ENCODE measurements at places on chromosomes 5 and 9.
A peak's percentile ranks its signal among the peaks of the same experiment; 100 is the strongest.

DNA sequence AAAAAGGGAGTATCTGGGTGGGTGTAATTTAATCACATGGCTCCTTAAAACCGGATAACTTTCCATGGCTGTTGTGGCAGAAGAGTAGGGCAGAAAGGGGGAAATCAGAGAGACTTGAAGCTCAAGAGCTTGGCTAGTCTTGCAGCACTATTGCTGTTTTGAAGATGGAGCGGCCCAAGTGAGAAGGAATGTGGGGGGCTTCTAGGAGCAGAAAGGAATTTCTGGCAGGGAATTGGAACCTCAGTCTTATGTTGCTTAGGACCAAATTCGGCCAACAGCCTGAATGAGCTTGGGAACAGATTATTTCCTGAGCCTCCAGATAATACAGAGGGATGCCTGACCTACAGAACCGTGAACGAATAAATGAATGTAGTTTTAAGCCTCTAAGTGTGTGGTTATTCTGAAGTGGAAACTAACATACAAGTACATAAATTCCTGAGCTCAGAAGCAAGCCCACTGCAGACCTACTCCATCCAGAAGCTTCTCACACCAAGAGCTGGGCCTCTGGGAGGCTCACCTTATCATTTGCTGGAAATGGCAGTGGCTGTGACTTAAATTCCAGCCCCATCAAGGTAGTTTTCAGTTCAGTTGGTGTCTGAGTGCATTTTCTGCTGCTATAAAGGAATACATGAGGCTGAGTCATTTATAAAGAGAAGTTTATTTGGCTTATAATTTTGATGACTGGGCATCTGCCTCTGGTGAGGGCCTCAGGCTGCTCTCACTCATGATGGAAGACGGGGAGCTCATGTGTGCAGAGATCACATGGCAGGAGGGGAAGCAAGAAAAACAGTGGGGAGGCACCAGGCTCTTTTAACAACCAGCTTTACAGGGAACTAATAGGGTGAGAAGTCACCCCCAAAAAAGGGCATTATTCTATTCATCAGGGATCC lies 15.3 kb upstream of the TMEM174 start:
- no peaks in the 10 kb centered on the region for H3K36me3 ChIP-seq
- H3K4me3 ChIP-seq: no peak overlapping the region
- H3K4me1 ChIP-seq: peaks cover 17% of the 10 kb centered on the region
- H3K27ac ChIP-seq: no peak overlapping the region

DNA sequence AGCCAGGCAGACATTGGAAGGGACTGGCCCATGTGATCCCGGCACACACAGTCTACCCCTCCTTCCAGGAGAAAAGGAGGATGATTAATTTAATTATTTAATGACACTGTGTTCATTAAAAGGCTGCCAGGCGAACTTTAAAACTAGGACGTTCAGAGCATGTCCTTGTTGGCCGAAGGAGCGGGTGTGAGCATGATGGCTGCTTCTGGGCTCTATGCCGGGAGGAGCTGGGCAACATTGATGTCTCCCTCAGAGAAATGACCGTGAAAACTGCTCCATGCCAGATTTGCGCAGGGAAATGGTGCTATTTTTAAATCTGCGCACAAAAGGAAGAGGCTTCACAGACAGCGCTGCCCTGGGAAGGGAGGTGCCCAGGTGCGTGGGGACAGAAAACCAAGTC lies 284.9 kb upstream of the IRX4 start:
- peaks cover 6% of the 10 kb centered on the region for H3K36me3 ChIP-seq
- H3K4me3 ChIP-seq: no peak overlapping the region
- no peaks in the 10 kb centered on the region for H3K4me1 ChIP-seq
- H3K27ac ChIP-seq: no peak overlapping the region

DNA sequence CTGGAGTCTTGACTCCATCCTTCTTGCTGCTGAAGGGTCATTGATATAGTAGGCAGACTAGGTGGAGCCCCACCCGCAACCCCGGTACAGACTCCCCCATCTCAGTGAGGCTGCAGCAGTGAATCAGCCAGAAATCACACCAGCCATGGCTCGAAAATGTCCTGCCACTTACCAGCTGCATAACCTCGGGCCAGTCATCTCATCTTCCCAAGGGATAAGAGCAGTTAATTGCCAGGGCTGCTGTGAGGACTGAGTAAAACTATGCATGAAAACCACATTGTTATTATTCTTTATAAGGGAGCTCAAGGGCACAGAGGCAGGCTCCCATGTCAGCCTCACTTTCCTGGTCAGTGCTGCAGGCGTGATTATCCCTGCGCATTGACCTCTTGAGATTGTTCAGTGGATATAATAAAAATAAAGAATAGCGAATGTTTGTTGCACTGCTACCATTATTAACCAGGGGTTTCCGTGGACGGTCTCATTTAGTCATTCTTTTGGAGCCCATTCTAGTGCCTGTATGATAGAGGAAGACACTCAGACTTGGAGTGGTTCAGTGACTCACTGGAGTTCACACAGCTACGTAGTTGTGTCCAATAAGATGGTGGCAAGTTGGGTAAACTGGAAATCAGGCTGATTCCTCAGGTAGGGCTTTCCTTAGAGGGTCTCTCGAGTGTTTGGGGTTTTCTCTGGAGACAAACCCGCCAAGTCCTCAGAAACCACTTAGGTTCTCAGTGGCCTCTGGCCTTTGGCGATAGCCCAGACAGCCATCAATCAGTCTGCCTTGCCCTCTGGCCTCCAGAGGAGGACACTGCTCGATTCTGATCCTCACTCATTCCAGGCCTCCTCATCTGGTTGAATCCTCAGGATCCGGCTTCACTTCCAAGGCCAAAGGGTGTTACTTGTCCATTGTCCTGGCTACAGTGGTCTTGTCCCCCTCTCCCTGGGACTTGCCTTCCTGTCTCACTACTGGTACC lies 39.9 kb downstream of the COL15A1 start:
- peaks cover 29% of the 10 kb centered on the region for H3K4me1 ChIP-seq
- H3K36me3 ChIP-seq: no peaks in the 10 kb centered on the region
- H3K27me3 ChIP-seq: peaks cover 11% of the 10 kb centered on the region
- H3K27ac ChIP-seq: peak overlapping the region; percentile 81

GRCh38 chr5:167355346-167355745 lies 936.1 kb upstream of the WWC1 start:
- no peak overlapping the region for H3K4me3 ChIP-seq
- no peaks in the 10 kb centered on the region for H3K36me3 ChIP-seq
- no peak for DNase-seq
- no peaks in the 10 kb centered on the region for H3K4me1 ChIP-seq
- H3K27ac ChIP-seq: no peak overlapping the region

- no peak for DNase-seq
Observed at GRCh38 chr5:38673671-38674071, 117.2 kb upstream of the LIFR start.

- no peak for DNase-seq
- no peaks in the 10 kb centered on the region for H3K36me3 ChIP-seq
- peaks cover 11% of the 10 kb centered on the region for H3K27me3 ChIP-seq
- no peak overlapping the region for H3K27ac ChIP-seq
Observed at GRCh38 chr5:1732238-1732941, 67.2 kb downstream of the MRPL36 start.

DNA sequence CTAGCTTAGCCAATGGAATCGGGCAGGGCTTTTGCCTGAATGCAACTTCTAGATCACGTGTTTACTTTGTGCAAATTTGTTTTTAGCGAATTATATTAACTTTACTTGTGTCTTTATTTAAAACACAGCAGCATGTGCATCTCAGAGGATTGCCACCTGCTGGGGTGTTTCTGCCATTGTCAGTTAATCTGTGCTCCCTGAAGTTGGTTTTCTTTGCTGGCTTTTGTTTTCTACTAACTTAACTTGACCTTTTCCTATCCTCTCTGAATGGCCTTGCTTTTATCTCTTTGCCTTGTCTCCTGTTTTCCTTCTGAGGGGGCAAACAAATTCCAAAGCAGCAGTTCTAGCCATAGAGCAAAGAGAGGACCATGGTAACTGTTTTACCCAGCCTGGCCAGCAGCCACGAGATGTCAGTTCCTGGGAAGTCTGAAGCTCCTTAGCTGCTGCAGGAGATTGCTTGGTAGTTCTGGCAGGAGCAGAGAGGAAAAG lies 67.6 kb downstream of the ARHGEF28 start:
- peak overlapping the region; percentile 74 for H3K27ac ChIP-seq
- DNase-seq: peak; percentile 40

GRCh38 chr9:70093944-70094343 lies 50.3 kb downstream of the MAMDC2 start:
- H3K4me3 ChIP-seq: no peak overlapping the region
- H3K36me3 ChIP-seq: no peaks in the 10 kb centered on the region
- peaks cover 11% of the 10 kb centered on the region for H3K4me1 ChIP-seq
- peak; percentile 17 for DNase-seq

GRCh38 chr9:114643896-114644295 lies 13.7 kb downstream of the TEX53 start:
- H3K4me3 ChIP-seq: no peak overlapping the region
- peaks cover 7% of the 10 kb centered on the region for H3K4me1 ChIP-seq

- DNase-seq: no peak
- H3K27ac ChIP-seq: peak overlapping the region; percentile 54
- H3K36me3 ChIP-seq: peaks cover 75% of the 10 kb centered on the region
- peak overlapping the region; percentile 5 for H3K4me3 ChIP-seq
- H3K4me1 ChIP-seq: peaks cover 31% of the 10 kb centered on the region
Observed at GRCh38 chr5:14362491-14362890, 219.1 kb upstream of the OTULINL start.

GRCh38 chr5:135332519-135333150 lies 66.4 kb downstream of the MACROH2A1 start:
- no peak overlapping the region for H3K27ac ChIP-seq
- peaks cover 63% of the 10 kb centered on the region for H3K4me1 ChIP-seq
- H3K27me3 ChIP-seq: peaks cover 4% of the 10 kb centered on the region
- H3K4me3 ChIP-seq: no peak overlapping the region

DNA sequence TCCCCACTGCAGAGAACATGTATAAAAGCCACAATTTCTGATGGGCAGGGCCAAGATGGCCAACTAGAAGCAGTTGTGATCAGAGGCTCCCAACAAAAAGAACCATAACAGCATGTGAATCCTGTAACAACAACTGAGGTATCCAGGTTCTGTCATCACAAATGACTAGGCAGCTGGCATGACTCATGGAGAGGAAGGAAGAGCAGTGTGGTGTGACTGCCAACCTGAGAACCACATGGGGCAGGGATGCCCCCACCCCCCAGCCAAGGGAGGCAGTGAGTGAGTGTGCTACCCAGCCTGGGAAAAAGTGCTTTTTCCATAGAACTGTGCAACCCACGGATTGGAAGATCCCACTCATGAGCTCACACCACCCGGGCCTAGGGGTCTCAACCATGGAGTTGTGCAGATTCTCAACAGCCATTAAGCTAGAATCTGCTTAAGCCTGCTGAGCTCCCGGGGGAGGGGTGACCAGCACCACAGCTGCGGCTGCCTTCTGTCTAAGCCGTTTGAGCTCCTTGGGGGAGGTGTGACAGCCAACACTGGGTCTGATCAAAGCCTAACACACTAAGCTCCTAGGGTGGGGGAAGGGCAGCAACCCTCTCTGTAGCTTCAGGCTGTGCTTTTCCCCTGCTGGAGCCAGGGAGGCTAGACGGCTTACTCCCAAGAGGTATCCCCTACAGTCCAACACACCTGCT lies 80.1 kb upstream of the DMAC1 start:
- DNase-seq: no peak
- H3K27me3 ChIP-seq: no peaks in the 10 kb centered on the region
- no peaks in the 10 kb centered on the region for H3K36me3 ChIP-seq
- no peak overlapping the region for H3K4me3 ChIP-seq
- no peaks in the 10 kb centered on the region for H3K4me1 ChIP-seq
- no peak overlapping the region for H3K27ac ChIP-seq

DNA sequence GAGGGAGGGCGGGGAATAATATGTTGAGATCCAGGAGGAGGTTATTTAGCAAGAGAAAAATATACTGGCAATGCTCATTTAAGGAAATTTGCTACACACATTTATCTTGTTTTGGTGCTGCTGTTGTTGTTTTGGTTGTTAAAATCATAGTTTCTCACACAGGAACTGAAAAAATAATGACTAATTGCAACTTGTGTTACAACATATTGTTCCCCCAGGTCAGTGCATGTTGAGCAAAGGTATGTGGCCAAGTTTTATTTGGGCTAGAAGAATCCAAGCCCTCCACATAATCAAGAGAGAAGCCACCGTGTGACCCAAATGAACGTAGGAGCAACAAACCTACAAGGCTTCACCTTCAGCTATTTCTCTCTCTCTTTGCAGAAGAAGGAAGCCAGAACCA lies 220.3 kb upstream of the DAPK1 start:
- H3K4me1 ChIP-seq: peaks cover 98% of the 10 kb centered on the region
- no peaks in the 10 kb centered on the region for H3K27me3 ChIP-seq
- H3K4me3 ChIP-seq: peak overlapping the region; percentile 72
- no peak for DNase-seq
- peak overlapping the region; percentile 90 for H3K27ac ChIP-seq

DNA sequence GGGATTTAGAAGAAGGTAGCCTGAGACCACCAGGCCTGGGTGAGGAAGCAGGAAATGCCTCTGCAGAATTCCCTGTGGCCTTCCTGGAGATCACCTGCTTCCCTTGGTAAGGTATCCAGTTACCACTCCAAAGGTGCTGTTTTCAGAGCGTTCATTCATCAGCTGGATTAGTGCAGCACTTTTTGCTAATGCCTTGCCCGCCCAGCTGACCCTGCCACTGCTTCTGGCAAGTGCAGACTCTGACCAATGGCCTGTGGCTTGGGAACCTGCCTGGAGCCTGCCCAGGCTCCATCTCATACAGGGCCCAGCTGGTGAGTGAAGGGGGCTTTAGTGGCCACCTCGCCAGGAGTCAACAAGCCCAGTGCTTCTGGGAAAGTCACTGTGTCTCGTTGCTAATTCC lies 48.6 kb downstream of the FOXI1 start:
- H3K4me1 ChIP-seq: peaks cover 22% of the 10 kb centered on the region
- no peak for DNase-seq
- no peaks in the 10 kb centered on the region for H3K36me3 ChIP-seq
- peaks cover 6% of the 10 kb centered on the region for H3K27me3 ChIP-seq

- no peak overlapping the region for H3K27ac ChIP-seq
- no peak for DNase-seq
- peaks cover 2% of the 10 kb centered on the region for H3K27me3 ChIP-seq
- H3K4me3 ChIP-seq: no peak overlapping the region
- H3K4me1 ChIP-seq: no peaks in the 10 kb centered on the region
Observed at GRCh38 chr5:107633171-107633901, 37.4 kb downstream of the EFNA5 start.

DNA sequence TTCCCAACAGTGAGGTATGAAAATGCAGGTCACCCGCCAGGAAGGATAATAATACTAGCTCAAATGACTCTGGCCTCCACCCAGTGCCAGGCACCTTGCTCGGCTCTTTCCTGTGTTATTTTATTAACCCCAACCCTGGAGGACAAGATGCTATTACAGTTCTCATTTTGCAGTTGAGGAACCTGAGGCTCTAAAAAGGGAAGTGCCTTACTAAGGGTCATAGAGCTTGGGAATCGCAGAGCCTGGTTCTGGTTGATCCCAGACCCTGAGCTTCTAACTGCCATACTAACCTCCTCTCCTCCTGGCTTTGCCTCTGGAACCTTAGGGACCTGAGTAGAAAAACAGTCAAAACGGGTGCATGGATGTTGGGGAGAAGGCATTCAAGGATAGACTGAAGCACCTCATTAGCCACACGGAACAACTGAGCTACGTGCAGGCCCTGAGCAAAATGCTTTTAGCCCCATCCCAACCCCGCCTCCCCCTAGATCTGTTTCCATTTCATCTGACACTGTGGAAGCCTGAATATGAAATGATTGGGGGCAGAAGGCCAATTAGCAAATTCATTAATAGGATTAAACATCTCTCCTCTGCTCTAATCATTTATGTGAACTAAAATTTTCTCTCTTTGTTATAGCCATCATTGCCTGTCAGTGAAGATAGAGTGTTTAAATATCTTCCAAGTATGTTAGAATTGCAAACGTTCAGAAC lies 7.9 kb downstream of the KCNIP1 start:
- no peak overlapping the region for H3K27ac ChIP-seq
- no peak overlapping the region for H3K4me3 ChIP-seq
- peaks cover 3% of the 10 kb centered on the region for H3K27me3 ChIP-seq
- H3K4me1 ChIP-seq: no peaks in the 10 kb centered on the region

- no peak for DNase-seq
- H3K27me3 ChIP-seq: no peaks in the 10 kb centered on the region
- no peaks in the 10 kb centered on the region for H3K4me1 ChIP-seq
- peaks cover 14% of the 10 kb centered on the region for H3K36me3 ChIP-seq
Observed at GRCh38 chr9:130626249-130626996, 38.0 kb upstream of the PRDM12 start.

All from HFFc6 (cell line).